ENCODE measurements at places on chromosomes 1 and 21.
A peak's percentile ranks its signal among the peaks of the same experiment; 100 is the strongest.

DNA sequence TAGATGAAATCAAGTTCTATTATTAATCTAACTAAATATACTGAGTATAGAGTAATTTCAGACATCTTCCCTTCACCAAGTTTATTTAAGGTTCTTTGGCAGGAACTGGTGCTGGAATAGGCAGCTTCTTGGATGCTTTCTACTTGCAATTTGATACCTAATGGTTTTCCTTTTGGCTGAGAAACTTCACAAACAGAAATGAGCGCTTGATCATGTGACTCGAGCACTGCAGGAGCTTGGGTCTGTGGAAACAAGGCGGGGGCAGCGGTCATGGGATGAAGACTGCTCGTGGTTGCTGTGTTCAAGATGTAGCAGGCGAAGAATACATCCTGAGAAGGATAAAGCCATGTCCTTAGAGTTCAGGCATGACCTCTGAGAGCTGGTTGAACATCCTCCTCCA, 136.8 kb downstream of the PTPRC start:
- DNase-seq, result no peak

GRCh38 chr21:42424914-42425541, 21.3 kb downstream of the UBASH3A start:
- no peak for DNase-seq

DNA sequence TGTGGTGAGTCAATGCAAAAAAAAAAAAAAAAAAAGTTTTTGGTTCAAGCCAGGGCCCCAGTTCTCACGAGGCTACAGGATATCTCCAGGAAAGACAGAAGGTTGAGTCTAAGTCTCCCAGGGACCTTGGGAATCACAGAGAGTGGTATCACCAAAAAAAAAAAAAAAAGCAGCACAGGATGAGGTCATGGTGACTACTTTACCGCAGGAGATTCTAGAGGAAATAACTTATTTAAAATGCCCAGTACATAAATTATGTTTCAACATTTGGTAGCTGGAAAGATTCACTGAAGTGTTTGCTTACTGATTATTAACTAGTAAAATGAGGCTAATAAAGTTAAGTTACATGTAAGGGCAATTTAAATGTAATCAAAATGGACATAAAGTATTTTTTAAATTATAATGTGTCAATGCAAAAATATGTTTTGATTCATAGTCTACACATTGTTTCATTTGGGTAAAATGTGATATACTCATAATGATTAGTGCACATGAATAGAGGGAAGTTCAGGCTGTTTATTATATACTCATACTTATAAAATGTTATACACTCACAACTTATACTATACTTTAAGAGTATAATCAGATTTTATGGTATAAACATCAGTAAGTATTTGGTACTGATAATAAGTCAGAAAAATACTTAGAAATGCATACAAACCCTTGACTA, 84.1 kb downstream of the PLPPR5 start:
- no peak for DNase-seq

- no peak for DNase-seq
Observed at GRCh38 chr1:245131026-245131393, 23.8 kb upstream of the KIF26B start.

- DNase-seq, result no peak
Observed at GRCh38 chr1:157671895-157672294, 28.7 kb downstream of the FCRL3 start.

- DNase-seq, result no peak
Observed at GRCh38 chr1:224504297-224505041, 69.9 kb upstream of the WDR26 start.

DNA sequence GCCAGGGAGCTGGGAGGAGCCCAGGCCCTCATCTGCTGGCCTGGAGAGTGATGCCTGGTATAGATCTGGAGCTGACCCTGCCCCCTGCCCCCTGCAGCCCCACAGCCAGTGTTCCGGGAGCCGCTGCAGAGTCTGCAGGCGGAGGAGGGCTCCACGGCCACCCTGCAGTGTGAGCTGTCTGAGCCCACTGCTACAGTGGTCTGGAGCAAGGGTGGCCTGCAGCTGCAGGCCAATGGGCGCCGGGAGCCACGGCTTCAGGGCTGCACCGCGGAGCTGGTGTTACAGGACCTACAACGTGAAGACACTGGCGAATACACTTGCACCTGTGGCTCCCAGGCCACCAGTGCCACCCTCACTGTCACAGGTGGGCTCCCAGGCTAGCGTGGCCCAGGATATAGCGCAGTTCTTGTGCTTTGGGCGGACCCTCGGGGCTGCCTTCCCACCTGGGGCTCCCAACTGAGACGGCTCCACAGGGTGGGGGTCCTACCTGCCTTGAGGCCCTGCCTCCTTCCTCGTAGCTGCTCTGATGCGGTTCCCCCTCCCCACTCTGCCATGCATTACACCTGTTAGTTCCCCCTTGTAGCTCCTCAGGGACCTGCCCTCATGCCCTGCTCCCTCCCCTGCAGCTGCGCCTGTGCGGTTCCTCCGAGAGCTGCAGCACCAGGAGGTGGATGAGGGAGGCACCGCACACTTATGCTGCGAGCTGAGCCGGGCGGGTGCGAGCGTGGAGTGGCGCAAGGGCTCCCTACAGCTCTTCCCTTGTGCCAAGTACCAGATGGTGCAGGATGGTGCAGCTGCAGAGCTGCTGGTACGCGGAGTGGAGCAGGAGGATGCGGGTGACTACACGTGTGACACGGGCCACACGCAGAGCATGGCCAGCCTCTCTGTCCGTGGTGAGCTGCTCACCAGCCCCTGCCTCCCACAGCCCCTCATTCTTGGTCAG, 98.7 kb downstream of the OBSCN start:
- DNase-seq, result no peak

- no peak for DNase-seq
Observed at GRCh38 chr1:204013052-204013451, 59.9 kb upstream of the SOX13 start.

- DNase-seq, result no peak
Observed at GRCh38 chr1:228898582-228898992, 163.3 kb downstream of the RHOU start.

DNA sequence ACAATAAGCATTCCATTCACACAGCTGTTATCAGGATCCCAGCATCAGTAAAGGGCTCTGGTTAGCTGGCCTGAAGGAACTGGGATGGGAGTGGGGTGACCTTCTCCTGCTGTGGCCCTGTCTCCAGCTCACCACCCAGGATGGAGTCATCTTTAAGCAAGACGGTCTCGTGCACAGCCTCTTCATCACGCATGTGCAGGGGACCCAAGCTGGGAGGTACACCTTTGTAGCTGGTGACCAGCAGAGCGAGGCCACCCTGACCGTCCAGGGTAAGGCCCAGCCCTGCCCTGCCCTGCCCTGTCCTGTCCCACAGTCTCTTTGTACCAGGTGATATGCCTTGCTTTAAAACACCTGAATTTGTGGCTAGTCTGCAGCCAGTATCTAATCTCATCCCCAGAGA, 24.3 kb downstream of the IGFN1 start:
- no peak for DNase-seq

- no peak for DNase-seq
Observed at GRCh38 chr1:216805233-216805632, 82.0 kb upstream of the ESRRG start.

- DNase-seq, result no peak
Observed at GRCh38 chr1:94928293-94928939, 1.5 kb upstream of the CNN3 start.

DNA sequence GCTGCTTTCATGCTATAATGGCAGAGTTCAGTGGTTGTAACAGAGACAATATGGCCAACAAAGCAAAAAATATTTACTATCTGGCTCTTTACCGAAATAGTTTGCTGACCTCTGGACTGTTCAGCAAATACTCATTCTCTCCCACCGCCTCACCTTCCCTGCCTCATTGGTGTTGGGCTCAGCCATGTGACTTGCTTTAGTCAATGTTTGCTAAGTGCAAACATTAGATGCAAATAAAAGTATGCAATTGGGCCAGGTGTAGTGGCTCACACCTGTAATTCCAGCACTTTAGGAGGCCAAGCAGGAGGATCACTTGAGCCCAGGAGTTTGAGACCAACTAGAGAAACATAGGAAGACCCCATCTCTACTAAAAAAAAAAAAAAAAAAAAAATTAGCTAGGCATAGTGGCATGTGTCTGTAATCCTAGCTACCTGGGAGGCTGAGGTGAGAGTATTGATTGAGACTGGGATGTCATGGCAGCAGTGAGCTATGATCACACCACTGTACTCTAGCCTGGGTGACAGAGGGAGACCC, 55.1 kb downstream of the RPL5 start:
- no peak for DNase-seq

GRCh38 chr1:234716908-234717375, 107.0 kb upstream of the IRF2BP2 start:
- no peak for DNase-seq

GRCh38 chr1:31373056-31373896, at the start of gene FABP3:
TSS of gene FABP3 (minus strand) at chr1:31373076. CDS start at chr1:31373014, 62 bp downstream.
- DNase-seq, result peak; percentile 84

DNA sequence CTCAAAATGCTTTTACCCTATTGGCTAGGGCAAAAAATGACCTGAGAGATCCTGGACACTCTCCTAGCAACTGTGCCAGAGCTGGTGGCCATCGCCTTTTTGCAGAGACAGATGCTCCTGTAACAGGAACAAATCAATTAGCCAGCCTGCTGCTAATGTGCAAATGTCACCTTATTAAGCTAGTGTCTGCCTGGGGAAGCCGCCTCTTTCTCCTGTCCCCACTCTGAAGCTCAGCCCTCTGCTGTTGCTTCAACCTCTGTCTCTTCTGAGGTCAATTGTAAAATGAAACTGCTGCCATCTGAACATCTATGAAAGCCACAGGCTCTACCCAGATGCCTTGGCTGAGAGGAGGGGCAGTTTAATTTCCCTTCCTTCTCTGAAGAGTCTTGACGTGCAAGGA, 85.5 kb upstream of the CACNA1E start:
- DNase-seq, result no peak

- no peak for DNase-seq
Observed at GRCh38 chr21:46027851-46028493, 46.4 kb downstream of the COL6A1 start.

- DNase-seq, result no peak
Observed at GRCh38 chr1:54371038-54371941, 34.9 kb downstream of the SSBP3 start.

DNA sequence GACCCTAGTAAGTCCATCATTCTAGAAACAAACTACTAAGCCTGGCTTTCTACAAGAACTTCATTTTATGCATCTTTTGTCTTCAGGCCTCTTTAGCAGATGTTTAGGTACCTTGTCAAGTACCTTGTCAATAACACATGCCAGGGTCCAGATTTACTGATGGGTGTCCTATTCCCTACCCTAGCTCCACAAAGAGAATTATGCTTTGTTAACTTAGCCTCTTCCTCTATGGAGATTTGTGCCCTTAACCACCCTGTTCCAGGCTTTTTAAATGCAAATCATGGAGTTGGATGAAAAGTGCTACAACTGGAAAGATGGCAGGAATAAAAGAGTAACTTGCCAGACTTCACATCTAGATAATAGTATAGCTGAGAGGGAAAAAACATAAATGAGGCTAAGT, 42.7 kb downstream of the SPATA46 start:
- no peak for DNase-seq

GRCh38 chr1:64721576-64722145, 23.2 kb upstream of the RAVER2 start:
- DNase-seq, result no peak
